Posterior cingulate gyrus (tissue), 11 donors: ENCODE measurements at places on chromosomes 2 and 18.

GRCh38 chr2:100948942-100949811 is 52.9 kb upstream of the RPL31 start:
- no peak for DNase-seq

GRCh38 chr2:43724728-43725526 is 48.7 kb upstream of the C1GALT1C1L start:
- no peak for DNase-seq

DNA sequence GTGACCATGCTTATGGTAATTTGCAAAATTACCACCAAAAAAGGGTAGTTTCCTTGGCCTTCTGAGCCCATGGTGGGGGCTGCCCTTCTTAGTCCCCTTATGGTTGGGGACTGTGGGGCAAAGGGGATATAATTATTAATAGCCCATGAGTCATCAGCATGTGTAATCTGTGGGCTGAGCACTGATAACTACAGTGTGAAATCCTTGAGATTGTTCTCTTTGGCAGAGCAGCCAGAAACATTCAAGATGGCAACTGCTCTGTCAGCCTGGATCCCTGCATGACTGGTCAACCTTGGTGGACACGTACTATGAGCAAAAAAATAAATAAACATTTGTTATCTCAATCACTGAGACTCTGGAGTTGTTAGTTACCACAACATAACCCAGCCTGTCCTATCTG is 61.3 kb downstream of the MGAT4A start:
- DNase-seq, result no peak

- no peak for DNase-seq
Observed at GRCh38 chr2:49042488-49042887, 111.8 kb downstream of the FSHR start.

DNA sequence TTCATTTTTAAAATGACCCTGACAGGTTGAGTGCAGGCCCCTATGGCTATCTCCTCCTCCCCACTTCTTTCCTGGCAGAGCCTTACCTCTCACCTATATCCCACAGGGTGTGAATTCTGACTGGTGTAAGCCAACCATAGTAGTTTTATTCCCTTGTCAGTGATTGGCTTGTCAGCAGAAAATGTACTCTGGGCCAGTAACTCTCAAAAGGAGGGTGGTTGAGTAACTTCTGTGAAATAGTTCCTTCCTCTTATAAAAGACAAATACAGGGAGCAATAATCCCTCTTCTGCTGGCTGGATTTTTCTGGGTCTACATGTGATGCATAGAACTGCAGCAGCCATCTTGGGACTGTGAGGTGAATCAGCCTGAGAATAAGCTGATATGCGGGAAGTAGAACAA is 83.4 kb downstream of the RAPH1 start:
- no peak for DNase-seq

DNA sequence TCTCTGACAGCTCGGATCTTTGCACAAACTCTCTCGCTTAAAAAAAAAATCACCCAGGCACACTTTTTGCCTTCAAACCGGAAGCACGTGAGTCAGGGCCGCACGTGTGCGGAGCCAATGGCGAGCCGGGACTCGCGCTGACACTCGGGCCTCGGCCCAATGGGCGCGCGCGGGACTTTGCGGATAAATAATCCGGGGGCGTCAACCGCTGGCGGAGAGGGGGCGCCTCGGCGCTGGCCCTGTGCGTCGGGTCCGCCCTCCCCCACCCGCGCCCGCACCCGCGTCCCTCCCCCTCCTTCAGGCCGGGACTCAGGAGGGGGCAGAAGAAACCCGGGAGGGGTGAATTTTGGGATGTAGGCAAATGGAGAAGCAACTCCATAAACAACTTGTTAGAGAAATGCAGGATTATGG is 319 bp upstream of the EN1 start:
- DNase-seq, result no peak

DNA sequence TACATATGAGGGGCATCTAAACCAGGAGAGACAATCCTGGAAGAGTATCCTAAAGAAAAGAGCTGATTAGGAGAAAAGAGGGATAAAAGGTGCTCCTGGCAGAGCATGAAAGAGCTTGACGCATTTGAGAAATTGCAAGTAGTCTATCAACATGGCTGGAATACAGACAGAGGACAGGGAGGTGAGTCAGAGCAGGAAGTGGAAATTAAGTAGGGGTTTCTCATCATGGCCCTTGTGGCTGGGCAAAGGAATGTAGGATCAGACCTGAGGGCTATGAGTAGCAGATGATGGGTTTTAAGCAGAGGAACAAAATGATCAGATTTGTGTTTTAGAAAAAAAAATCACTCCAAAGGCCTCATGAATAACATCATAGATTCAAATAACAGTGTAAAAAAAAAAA is 49.2 kb upstream of the UGP2 start:
- no peak for DNase-seq

- no peak for DNase-seq
Observed at GRCh38 chr2:101706819-101707177, 9.3 kb downstream of the MAP4K4 start.

DNA sequence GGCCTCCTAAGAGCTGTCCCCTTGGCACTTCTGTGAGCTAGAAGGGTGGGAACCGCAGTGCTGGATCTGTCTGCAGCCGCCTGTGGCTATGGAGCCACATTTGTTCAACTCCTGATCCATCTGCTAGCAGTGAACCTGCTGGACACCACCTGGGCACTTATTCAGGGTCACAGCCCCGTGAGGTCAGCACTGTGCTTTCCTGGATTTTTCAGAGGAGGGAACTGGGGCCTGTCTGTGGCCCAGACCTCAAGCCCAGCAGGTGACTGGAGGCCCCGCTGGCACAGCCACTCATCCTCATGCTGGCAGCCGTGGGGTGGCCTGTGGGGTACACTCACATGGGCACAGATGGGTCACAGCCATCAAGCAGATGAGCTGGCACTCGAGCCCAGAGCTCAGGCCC is 155.3 kb downstream of the TFCP2L1 start:
- DNase-seq, result no peak

DNA sequence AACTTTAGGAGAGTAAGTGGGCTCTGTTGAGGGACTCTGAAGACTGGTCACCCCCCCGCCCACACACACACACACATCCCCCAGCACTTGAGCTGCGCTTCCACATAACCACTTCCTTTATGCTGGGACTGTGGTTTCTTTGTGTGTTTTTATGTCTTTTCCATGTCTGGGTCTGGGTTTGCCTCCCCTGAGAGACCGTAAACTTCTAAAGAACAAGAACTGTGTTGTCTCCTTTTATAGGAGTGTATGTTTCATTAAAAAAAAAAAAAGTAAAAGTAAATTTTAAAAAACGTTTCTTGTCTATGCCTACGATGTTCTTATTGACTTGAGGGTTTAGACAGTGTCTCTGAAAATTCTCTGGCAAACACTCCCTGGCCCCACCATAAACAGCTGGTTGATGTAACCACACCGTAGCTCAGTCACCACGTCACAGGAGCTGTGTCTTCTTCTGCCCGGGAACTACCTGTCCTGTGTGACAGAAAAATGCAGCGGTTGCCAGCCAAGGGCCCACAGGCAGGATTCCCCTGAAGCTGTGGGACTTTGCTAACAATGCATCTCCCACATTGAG is 68.0 kb downstream of the KLHL29 start:
- no peak for DNase-seq

GRCh38 chr2:164061129-164061746 is 325.4 kb upstream of the FIGN start:
- DNase-seq, result no peak

DNA sequence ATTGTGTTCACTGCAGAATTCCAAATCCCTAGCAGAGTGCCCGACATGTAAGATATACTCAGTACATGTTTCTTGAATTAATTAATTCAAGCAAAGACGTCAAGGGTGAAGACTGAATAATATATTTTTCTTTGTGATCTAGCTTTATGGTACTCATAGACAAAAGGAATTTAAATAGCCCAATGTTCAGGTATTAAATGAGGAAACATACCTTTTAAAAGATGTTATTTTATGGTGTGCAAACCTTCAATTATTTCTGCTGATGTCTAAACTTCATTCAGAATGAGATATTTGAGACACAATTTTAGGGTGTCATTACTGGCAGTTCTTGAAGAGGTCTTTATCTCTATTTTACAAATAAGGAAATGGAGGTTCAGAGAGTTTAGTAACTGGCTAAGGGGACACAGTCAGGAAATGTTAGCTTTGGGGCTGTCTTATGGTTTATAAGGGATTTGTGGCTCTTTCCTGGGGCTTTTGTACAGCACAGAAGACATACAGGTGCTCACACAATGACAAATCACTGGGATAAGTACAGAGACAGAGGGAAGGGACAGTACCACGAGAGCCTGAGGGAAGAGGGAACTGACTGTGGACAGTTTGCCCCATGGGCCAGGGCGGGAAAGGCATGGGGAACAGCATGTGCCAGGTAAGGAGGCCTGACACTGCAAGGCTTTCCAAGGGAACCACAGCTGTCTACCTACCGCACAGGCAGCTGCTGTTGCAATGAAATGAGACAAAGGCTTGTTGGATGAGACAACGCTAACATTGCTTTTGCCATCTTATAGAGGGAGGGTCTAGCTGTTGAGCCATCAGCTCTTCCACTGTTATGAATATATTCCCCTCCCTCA is 155.3 kb downstream of the DDX1 start:
- DNase-seq, result no peak

DNA sequence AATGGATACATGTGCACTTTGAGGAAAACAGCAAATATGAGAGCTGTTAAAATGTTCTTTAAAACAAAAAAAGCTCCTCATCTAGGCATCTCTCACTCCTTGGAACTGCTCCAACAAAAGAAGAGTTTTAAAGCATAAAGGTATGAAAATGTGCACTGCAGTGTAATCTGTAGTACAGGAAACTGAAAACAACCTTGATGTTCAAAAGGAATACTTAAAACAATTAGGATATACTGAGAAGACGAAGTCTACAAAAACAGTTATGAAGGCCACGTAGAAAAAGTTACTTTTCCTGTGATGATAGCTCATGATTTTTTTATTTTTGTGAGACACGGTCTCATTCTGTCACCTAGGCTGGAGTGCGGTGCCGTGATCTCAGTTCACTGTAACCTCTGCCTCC is 2.1 kb upstream of the GPR75 start:
- DNase-seq, result no peak

GRCh38 chr18:62088156-62088555 is 98.7 kb downstream of the PIGN start:
- DNase-seq, result no peak

GRCh38 chr2:144943986-144944385 is 424.1 kb upstream of the ZEB2 start:
- no peak for DNase-seq

DNA sequence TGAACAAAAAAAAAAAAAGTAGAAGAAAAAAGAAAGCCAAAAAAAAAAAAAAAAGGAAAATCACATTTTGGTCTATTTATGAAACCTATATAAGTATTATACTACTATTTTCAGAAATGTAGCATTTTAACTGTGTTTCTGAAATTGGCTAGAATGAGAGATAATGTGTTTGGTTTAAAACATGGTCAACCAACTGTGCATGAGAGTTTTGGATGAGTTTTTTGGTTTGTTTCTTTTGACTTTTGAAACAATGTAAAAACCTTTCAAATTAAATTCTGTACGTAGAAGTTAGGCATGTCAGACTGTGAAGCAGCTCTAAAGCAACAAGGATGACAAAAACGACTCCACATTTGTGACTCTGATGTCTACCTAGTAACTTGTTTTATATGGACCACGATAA is 34.6 kb downstream of the SPC25 start:
- DNase-seq, result no peak
